Left hindlimb (tissue), 1 donor: ENCODE measurements at places on chromosomes 3 and 15.

- DNase-seq = no peak
These were observed 1.7 kb downstream of the SYNM start for GRCh38 chr15:99106417-99107220.

GRCh38 chr3:32725721-32726120 is 40.7 kb downstream of the CNOT10 start:
- no peak for DNase-seq

DNA sequence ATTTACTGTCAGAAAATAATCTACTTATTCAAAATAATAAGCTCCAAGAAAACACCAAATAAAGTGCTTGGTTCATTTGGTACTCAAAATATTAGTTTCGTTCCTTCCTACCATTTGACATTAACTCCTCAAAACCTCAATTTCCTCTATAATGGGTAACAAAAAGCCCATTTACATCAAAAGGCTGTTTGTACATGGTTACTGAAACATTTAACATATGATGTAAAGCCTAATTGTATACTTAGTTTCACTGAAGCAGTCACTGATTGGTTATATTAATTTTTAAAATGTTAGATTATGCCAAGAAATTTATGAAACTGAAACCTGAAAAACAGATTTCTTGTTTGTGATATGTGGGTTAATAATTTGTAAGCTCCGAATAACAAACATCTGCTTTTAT is 14.7 kb downstream of the XRN1 start:
- DNase-seq = no peak

- DNase-seq = peak; percentile 71
These were observed 53.8 kb upstream of the BOC start for GRCh38 chr3:113157408-113158030.

- no peak for DNase-seq
These were observed 128.1 kb upstream of the RASGRP1 start for GRCh38 chr15:38692789-38693062.

DNA sequence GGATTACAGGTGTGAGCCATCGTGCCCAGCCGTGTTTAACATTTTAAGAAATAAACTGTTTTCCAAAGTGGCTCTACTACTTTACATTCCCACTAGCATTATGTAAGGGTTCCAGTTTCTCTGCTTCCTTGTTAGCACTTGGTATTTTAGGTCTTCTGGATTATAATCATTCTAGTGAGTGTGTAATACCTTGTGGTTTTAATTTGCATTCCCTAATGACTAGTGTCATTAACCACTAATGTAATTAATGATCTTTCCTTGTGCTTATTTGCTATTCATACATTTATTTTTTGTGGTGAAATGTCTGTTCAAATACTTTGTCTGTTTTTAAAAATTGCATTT is 30.7 kb downstream of the ARIH2 start:
- DNase-seq = no peak

DNA sequence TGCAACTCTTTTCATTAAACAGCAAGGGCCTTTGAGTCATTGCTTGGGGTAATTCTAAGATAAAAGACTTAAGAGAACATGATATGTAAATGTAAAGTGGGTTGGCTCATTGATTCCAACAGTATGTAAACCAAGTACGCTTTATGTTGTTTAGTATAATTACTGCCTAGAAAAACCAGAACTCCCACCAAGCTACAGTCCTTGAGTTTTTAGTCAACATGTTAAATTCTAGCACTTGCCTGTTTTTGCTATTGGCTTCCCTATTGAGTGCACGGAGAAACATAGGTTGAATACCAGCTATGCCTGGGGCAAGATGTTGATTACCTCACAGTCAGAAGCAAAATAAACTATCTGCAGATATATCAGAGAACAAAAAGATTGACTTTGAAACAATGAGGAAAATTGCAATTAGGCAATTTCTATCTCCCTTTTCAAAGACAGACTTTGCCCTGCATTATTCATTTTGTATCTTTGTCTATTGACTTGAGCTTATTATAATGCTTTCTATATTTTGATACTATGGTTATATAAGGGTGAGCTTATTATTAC is 179.3 kb downstream of the ZPLD1 start:
- DNase-seq = no peak

DNA sequence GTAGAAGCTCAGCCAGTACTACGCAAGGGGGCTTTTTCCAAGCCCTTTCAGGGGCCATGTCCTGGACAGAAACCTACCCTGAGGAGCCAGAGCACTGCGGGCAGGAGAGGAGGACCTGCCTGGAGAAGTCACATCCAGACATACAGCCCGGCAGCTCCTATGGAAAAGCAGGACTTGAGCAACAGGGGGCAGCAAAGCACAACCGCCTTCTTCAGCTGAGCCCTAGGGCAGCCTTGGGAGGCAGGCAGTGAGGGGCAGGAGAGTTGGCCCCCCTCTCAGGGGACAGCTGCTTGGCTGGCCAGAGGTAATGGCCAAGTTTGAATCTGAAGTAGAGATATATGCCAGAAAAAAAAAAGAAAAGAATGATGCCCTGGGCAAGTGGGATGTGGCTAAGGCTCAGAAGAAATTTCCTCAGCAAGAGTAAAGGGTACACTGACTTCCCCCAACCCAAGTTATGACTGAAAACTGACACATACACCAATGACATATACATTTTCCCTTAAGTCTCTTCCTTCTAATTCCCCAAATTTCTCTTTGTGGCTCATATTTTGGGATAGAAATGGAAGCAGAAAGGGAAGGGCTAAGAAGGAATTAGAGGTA is 56.9 kb downstream of the CYP19A1 start:
- DNase-seq = no peak

DNA sequence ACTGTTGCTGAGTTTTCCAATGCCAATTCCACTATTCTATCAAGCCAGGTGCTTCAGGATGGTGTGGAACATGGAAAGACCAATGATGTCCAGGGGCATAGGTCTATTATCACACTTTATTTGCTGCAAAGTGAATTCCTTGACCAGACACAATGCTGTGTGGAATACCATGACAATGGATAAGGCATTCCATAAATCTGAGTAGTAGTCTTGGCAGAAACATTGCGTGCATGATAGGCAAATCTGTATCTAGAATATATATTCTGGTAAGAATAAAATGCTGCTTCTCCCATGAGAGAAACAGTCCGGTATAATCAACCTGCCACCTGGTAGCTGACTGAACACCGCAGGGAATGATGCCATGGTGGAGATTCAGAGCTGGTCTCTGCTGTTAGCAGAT is 70.0 kb upstream of the ALDH1A3 start:
- DNase-seq = no peak

DNA sequence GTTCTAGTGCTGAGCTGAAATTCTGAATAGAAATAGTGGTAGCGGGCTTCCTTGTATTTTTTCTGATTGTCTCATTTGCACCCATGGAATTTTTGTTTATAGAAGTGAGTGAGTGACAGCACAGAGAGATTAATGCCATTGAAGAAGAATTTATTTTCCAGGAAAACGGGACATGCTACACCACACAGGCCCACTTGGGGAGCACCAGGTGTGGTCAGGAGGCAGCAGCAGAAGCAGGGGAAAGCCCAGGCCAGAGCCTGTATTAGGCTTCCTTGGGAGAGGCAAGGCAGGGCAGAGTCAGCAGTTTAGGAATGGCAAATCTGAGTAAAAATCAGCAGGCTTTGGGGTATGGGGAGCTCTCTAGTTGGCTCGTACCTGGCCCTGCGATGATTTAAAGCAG is 88.4 kb upstream of the ATP11B start:
- DNase-seq = no peak

GRCh38 chr3:163541629-163542028 is 1536.7 kb downstream of the SI start:
- no peak for DNase-seq
